ENCODE measurements at places on chromosomes 5 and 9. TPM values are rescaled to one million over a fixed set of nuclear protein-coding genes. Genes with fewer than 3 reads are reported as not detected.

TGFBR1 gene
- 17.1 TPM for total RNA-seq

DNA sequence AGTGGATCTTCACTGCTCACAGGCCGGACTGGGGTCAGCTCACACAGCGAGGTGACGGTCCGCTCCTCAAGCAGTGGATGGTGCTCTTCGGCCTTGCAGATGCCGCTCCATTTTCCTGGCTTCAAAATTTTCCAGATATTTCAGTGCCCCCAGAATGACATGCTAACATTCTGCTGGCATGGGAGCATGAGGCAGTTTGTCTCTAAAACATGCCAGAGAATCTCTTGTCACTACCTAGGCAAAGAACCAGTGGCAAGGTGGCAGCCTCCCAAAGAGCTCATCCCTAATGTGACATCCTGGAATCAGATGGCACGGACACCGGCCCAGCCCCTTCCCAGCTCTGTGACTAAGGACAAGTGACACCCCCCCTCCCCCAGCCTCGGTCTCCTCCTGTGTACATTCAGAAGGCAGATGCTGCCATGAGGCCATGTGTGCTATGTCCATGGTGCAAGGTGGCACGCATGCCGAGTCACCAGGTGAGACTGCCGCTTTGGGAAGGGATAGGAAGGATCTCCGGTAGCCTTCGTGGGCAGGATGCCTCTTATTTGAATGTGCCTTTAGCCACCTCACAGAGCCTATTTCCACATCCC lies 2.7 kb downstream of the S1PR3 start:
- no peak for DNase-seq

MLANA gene
- total RNA-seq: not detected

- DNase-seq: no peak
These were observed 75.1 kb downstream of the ALDH7A1 start for GRCh38 chr5:126519637-126520592.

GRCh38 chr9:130117816-130118632 lies 54.2 kb upstream of the NCS1 start:
- DNase-seq: no peak

LRRC19 gene
- total RNA-seq: not detected

PAPPA gene
- total RNA-seq: 3.9 TPM

DNA sequence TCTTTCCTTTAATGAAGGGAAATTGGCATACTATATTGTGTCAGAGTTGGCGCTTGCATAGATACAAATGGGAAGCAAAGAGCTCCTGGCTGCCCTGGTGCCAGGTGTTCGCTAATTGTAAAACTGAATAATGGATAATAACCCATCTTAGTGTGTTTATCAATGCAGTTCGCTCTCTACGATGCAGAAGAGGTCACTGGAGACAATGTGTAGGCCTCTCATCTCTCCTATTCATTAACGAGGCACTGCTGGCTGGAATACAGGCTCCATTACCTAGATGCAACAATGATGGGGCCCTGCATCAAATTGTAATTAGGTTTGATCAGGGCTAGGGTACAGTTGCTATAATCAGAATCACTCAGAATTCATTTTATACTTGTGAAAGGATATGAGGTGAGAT lies 171.0 kb downstream of the RMI1 start:
- no peak for DNase-seq

DNA sequence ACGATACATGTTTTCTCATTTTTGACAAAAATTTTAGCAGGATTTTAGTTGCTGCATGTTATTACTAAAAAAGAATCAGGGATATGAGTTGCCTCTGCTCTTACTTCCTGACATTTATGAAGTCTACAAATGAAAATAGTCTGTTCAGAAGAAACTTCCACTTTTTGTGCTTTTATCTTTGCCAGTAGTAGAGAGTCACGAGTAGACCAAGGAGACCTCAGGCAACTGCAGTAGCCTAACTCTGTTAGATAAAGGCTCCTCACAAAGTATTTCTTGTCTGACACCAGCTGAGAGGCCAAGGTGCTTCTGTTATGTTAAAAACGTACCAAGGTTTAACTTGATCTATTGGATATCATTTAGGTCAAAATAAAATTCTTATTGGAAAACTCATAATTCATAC lies 333.9 kb downstream of the NR2F1-AS1 start:
- no peak for DNase-seq

DNA sequence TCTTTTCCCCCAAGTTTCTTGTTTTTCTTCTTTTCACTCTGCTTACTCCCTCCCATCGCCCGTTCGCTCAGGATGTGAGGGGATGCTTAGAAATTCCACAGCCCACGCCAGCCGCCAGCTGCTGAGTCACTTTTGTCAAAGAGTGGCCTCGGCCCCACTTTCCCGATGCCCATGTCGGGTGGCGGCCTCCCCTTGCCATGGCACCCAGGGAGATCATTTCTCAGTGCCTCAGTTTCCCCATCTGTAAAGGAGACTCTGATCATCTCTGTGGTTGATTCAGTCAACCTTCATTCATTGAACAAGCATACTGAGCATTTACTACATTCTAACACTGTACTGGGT lies 353 bp upstream of the PDGFRB start:
- no peak for DNase-seq

CCL27 gene
- 0.44 TPM for total RNA-seq

SPEF2 gene
- total RNA-seq: 7.5 TPM

GRCh38 chr9:118928722-118929121 lies 440.5 kb downstream of the BRINP1 start:
- no peak for DNase-seq

DNA sequence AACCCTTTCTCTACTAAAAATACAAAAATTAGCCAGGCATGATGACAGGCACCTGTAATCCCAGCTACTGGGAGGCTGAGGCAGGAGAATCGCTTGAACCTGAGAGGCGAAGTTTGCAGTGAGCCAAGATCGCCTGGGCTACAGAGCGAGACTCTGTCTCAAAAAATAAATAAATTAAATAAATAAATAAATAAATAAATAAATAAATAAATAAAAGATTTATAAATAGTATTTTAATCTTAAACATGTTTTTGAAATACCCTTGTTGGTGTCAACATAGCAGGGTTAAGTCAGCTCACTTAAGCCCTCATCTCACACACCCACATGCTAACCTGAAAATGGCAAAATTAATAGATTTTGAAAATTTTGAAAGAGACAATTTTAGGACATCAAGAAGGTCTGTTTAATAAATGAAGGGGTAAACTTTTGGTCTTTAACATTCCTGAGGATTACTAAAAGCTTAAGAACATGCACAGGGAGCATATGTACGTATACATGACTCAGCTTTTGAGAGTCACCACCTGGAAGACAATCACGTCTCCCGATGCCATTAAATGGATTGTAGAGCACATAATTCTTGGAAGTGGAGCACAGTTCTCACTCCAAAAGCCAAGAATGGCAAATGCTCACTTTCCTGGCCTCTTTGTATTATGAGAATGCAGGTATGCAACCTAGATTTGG lies 202.5 kb downstream of the GDNF start:
- no peak for DNase-seq

Measured in PC-9 (cell line).